ENCODE measurements at places on chromosomes 1 and 21.

DNA sequence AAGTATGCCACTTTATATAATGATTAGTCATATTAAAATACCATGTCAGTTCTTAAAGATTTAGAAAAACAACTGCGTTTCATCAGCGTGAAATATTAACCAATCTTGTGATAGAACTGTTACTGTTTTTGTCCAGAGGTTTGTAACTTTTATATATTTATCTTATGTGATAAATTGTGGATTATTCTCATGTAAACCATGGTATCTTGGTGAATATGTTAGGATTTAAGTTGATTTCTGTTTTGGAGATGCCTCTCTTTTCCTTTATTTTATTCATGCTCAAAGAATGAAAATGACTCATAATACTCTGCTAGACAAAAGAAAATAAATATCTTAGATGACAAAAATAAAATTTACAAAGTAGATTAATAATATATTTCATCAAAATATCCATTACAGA, 88.4 kb downstream of the ADGRL4 start:
- no peak for DNase-seq

DNA sequence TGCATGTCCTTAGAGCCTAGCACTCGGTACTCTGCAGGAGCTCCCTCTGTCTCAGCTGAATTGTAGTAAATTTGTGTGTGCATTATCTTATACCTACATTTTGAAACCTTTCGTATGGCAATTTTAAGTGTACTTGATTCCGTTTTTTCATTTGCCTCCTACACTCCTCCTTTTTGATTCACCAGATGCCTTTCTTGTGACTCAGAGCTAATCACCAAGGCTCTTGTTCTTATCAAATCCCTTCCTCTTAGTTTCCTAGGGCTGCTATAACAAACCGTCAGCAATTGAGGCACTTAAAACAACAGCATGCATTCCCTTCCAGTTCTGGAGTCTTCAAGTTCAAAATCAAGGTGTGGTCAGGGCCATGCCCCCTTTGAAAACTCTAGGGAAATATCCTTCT, 261.0 kb downstream of the ASTN1 start:
- no peak for DNase-seq

GRCh38 chr21:38266732-38267131, 9.9 kb downstream of the KCNJ15 start:
- DNase-seq, result no peak

GRCh38 chr1:157498736-157499090, 53.6 kb downstream of the FCRL5 start:
- DNase-seq, result no peak

- no peak for DNase-seq
Measured at GRCh38 chr1:154533952-154534844, 24.3 kb downstream of the UBE2Q1 start.
